Hippocampal formation (tissue), 2 donors: ENCODE measurements at places on chromosomes 6 and 20.

GRCh38 chr6:167113935-167114910 is 8.7 kb upstream of the CCR6 start:
- no peak for DNase-seq

- no peak for DNase-seq
These were observed 81.1 kb downstream of the CD40 start for GRCh38 chr20:46199198-46199597.

DNA sequence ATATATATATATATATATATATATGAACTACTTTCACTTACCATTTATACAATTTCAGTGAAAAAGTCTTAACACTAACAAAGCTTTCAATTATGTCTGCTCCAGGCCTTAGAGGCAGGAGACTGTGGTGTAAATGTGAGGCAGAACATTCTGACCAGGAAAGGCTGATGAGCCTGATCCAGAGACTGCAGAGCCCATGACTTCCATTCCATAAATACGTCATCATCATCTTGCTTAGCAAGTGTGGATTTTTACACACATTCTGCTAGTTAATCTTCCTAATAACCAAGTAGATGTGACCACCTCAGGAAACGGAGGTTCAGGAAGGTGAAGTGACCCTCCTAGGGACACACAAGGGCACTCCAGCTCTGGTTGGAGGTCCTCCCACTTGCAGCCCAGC is 14.9 kb downstream of the TRERF1 start:
- no peak for DNase-seq

GRCh38 chr6:30730601-30731435 is 10.7 kb downstream of the TUBB start:
- DNase-seq, result peak; percentile 10

GRCh38 chr20:23438661-23439060 is 824 bp upstream of the CSTL1 start:
- no peak for DNase-seq

DNA sequence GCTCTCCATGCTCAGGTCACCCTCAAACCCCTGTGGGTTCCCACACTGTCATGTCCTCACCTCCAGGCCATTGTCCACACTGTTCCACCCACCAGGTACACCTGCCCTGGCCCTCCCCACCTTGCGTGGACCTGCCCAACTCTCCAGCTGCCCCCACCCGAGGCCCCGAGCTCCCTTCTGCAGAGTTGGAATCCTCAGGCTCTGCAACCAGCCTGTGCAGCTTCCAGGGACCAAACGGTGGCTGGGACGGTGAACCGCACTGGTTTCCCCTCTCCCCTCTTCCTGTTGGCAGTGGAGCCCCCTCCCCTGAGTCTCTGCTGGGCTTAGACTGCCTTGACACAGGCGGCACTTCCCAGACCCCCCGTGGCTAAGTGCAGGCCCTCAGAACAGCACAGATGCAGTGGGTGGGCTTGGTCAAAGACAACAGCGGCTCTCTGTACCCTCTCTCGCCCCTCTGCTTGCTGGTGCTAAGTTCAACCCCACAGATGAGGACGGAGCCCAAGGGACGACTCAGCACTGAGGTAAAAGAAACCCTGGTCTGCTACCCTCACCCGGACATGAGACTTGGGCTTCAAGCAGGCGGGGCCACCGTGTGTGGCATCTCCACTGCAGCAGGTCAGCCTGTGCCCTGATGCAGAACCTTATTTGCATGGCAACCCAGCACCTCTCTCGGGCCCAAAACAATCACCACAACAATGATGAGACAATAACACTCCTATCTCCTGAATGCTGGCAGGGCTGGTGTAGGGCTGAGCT is 11.0 kb downstream of the ZBP1 start:
- no peak for DNase-seq

DNA sequence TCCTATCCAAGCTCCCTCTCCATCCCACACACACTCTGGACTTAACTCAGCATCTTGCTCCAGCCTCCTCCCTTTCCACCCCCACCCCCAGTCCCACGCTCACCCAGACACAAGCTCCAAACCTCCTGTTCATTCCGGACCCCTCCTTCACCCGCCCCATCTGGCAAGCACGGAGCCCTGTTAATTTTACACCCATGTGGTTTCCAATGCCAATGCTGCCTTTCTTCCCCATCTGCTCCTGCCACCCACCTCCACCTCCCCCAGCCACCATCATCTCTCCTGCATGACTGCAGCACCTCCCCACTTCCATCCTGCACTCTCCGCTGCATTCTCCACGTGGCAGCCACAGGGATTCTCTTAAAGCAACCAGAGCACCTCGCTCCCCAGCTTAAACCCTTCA is 9.9 kb upstream of the CDK5RAP1 start:
- peak; percentile 42 for DNase-seq

DNA sequence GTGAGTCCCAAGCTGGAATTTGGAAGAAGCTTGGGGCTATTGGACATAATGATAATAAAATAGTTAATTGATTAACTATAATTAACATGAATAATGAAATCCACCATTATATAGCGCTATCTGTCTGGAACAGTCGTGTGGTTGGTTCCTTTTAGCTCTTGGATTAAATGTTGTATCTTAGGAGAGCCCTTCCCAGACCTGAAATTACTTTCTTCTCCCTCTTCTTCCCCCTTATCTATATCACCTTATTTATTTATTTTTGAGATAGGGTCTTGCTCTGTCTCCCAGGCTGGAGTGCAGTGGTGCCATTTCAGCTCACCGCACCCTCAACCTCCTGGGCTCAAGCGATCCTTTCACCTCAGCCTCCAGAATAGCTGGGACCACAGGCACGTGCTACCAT is 64.6 kb downstream of the NCOA3 start:
- DNase-seq, result no peak

DNA sequence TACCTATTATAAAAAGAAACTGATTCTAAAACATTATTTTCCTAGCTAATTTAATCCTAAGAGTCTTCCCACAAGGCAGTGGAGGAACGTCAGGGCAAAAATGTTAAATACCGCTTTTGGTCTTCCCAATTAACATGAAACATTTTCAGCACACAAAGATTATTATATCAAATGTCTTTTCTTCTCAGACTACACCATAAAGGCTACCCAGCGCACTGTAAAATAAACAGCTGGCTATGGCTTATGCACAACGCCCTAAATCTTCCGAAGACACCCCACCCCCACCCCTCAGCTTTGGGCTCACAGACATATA is 1.0 kb downstream of the NUDT3 start:
- DNase-seq, result no peak

DNA sequence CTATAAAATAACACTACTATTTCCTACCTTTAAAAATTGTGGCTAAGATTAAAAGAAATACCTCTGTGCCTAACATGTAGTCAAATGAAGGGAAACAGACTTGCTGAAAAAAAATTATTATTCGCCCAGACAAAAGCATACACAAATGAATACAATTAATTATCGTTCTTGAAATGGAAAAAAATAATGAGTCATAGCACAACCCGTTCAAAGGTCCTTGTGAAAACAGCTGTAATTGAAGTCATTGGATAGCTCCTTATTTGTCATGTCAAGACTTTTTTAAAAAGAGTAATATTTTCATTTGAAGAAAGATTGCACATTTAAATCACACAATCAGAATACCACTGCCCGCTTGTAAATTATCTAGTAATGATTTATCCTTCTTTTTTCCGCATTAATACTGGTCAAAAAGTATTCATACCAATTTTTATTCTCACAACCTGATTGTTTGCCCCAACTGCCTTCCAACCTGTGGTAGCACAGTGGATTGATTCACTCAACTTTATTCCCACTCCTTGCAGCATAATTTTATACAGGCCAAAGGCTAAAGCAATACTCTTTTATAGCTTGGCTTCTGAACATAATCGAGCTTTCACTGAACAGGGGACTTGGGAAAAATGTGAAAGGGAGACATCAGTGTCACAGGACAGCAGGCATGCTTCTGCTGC is 655.2 kb upstream of the MAP3K7 start:
- DNase-seq, result no peak

DNA sequence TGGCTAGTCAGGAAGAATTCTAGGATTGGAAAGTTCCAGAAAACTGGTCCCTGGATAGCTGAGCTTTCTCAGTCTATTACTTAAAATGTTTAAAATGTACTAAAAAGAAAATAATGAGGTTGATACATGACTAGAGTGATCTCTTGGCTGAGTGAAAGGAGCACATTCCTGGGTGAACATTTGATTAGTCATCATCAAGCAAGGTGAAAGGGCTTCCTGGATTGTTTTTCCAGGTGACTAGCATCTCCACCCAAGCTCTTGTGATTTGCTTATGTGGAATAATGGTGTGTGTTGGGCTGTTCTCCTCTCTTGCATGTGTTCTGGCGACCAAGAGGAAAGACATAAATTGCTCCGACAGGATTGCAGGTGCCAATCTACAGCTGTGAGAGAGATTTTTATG is 42.9 kb downstream of the PKIB start:
- DNase-seq, result no peak

DNA sequence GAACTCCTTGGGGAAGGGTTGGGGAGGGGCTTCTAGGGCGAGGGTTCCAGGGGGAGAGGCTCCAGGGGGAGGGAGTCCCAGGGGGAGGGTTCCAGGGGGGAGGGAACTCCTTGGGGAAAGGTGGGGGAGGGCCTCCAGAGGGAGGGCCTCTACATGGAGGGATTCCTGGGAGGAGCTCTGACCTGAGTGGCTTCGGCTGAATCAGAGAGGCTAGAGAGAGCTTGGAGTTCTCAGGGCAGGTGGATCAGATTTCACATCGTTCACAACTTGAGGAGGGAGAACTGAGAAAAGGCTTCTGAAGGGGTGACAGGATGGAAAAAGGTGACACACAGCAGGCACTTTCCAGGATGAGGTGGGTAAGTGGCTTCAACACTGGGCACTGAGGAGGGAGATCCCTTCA is 49.1 kb downstream of the DAAM2 start:
- no peak for DNase-seq
